ENCODE measurements at places on chromosomes 16 and 17.

DNA sequence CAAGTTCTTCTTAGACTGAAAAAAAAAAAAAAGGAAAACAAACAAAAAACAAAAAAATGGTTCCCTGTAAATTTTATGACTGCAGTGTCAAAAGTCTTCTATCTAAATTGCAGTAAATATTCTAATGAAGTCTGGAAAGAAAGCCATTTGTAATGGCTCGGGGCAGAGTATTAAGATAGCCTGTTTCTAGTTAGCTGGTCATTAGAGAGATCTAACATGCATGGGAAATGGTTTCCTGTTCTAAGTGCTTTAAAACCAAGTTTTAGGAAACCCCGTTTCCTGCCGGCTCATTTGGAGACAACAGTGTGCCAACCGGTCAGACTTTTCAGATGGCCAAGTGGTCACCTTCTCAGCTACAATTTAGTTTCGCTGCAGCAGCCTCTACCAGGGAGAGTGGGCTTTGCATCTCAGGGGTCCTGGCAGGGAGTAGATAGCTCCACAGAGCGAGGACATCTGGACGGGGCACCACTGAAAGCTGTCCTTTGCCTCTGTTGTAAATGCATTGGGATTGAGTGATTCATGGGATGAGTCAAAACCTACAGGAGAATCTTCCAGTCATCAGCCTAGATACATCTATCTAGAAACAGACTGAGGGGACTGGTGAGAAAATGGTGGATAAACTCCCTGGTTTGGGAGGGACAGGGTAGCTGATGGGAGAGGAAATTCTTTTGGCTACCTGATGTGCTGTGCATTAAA, 473.2 kb upstream of the SALL1 start:
- no peak for DNase-seq

DNA sequence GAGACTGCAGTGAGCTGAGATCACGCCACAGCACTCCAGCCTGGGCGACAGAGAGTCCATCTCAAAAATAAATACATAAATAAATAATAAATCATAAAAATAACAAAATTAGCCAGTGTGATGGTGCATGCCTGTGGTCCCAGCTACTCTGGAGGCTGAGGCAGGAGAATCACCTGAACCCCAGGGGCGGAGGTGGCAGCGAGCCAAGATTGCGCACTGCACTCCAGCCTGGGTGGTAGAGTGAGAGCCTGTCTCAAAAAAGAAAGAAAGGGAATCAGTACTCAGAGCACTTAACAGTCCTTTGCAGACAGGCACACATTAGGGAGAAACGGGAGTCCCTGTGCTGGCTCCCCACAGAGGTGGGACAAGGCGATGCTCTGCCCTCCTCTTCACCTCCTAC, 25.1 kb downstream of the MAPK8IP3 start:
- no peak for DNase-seq

- DNase-seq, result no peak
These were observed 14.6 kb upstream of the PITPNA start for GRCh38 chr17:1577182-1577581.

DNA sequence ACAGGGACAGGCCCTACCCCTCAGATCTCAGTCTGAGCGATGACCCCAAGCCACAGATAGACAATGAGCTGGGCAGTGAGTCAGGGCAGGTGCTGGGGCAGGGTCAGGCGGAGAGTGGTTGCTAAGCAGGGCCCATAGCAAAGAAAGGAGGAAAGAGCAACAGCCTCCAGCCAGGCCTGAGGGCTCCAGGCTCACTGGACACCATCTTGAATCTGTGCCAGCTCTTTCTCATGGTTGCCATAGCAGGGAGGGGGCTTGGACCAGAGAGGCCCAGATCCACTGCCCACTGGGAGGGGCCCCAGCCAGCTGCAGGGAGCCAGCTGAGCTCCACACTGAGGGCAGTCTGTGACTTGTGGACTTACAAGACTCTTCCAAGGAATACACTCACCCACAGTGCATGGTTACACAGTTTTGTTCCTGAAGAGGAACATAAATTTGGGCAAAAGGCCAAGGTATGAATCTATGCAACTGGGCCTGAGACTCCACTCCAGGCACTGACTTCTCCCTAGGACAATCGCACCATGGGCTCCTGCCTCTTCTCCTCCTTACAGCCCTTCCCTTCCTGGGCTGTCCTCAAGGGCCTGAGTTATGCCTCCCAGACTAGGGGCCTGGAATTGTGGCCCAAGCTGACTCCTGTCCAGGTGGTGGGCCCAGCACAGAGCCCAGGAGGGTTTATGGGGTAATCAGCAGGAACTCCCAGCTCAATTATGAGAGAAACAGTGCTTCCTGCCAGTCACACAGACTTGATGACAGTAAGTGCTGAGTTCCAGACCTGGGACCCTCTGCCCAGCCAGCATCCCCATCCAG, 59.9 kb downstream of the BEAN1 start:
- no peak for DNase-seq

DNA sequence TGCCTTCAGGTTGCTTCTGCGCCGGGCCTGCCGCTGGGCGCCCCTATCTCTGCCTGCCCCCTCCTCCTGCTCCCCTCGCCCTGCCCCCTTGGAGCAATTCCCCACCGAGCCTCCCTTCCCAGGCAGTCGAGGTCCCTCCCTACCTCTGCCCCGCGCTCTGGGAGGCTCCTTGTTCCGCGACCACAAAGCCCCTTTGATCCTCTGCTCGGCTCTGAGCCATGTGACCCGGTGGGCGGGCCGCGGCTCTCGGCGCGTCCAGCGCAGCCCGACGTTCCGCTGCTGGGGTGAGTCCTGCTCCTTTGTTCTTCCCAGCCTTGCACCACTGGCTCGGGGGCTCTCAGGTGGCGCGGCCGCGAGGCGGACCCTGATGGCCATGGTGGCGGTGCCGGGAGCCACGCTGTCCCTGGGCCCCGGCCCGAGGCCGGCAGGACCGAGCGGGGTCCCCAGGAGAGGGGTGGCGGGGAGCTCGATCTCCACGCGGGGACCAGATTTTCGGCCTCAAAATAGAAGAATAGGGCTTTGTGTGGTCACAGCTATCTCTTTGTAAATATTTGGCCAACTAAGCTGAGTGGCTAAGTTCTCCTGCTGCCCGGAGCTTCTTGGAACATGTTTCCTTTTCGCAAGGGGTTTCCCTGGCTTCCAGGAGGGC, 310.6 kb downstream of the SEC14L1 start:
- peak; percentile 56 for DNase-seq

GRCh38 chr16:66364959-66365306, 1.6 kb upstream of the CDH5 start:
- no peak for DNase-seq

DNA sequence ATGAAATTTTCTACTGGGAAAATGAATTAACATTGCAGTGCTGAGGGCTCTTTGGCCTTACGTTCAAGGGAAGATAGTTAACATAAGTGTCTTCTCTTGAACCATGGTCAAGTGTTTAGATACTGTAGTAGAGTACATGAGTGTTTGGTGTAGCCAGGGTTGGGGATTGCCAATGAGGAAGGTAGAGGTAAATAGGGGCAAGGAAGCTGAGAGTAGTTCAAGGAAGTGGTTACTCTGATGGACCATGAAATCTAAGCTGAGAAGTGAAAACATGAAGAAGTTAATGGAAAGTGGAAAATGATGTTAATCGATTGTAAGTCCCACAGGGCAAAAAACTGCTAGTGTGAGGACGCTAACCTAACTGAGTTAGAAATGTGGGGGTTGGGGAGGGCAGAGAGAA, 249.6 kb upstream of the AXIN2 start:
- no peak for DNase-seq

DNA sequence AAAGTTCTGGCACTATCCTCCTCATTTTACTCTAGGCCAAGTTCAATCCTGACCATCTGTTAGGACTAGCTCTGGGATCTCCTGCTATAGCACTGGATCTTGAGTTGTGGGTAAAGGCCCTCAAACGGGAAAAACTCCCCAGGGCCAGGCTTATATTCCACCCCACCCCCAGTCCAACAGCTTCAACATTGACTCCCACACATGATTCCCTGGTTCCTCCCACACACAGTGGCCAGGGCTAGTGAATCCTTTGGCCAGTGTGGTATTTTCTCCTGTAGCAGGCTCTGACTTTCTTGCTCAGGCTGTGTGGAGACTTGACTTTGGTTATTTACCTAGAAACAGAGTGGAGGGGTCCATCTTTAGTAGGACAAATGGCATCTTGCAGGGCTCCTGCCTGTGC, 10.3 kb upstream of the AKAP10 start:
- DNase-seq, result no peak

GRCh38 chr16:3152991-3153368, 18.2 kb downstream of the ZNF213 start:
- no peak for DNase-seq

DNA sequence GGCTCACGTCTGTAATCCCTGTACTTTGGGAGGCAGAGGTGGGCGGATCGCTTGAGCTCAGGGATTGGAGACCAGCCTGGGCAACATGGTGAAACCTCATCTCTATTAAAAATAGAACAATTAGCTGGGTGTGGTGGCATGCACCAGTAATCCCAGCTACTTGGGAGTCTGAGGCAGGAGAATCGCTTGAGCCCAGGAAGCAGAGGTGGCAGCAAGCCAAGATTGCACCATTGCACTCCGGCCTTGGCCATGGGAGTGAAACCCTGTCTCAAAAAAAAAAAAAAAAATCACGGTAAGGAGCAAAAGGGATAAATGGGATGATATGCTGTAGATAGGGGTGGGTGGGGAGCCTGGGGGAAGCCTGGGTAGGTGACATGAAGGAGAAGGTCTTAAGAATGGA, 20.4 kb upstream of the TMEM98 start:
- DNase-seq, result no peak

DNA sequence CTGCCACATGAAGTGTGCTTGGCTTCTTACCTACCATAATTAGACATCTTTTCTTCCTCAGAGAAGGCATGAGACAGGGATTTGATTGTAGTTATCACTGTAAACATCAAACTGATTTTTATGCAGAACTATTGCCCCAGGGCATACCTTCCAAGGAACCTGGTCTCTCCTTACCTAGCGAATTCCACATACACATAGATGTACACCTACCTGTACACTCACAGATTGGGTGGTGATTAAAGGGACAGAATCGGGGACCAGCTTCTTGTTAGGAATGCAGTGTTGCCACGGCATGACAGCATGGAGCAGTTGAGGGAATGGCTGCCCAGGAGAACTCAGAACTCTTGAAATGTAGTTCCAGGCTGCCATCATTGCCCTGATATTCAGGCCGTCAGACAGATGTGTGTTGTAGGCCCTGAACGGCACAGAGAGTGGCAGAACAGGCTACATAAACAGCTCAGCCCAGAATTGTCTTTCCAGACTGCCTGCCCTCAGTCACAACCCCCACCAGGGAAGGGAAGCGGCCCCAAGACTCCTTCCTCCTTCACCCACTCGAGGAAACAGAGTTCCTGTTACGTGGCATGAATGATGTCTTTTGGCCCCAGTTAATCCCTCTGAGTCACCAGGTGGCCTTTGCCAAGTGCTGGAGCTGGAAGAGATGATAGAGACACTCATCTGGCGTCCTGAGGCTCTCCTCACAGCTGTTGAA, 17.8 kb upstream of the NAGLU start:
- DNase-seq, result no peak

- no peak for DNase-seq
These were observed 13.5 kb downstream of the KIF18B start for GRCh38 chr17:44933824-44934744.

All from NCI-H1105 (cell line).